ENCODE measurements at places on chromosomes 7 and 10.

- no peak for DNase-seq
Observed at GRCh38 chr10:63583397-63583796, 62.2 kb downstream of the REEP3 start.

DNA sequence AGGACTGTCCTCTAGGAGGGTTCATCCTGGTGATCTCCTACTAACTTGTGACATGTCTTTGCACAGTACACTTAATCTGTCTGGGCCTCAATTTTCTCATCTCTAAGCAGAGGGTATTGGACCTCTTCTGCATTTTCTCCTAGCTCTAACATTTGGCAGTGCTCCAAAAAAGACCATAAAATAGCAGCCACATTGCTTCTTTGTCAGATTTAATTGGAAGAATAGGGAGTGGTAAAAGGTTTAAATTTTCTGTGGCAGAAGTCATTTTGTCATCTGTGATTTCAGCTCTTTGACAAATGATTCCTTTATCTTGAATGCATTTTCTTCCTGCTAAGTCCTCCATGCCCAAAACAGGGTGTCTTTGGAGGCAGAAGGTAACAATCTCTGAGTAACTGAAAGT, 289.9 kb upstream of the LRGUK start:
- no peak for DNase-seq

GRCh38 chr10:529468-530230, 159.8 kb downstream of the DIP2C start:
- DNase-seq, result no peak

- DNase-seq, result no peak
Observed at GRCh38 chr10:63107943-63108437, 25.1 kb upstream of the NRBF2 start.

DNA sequence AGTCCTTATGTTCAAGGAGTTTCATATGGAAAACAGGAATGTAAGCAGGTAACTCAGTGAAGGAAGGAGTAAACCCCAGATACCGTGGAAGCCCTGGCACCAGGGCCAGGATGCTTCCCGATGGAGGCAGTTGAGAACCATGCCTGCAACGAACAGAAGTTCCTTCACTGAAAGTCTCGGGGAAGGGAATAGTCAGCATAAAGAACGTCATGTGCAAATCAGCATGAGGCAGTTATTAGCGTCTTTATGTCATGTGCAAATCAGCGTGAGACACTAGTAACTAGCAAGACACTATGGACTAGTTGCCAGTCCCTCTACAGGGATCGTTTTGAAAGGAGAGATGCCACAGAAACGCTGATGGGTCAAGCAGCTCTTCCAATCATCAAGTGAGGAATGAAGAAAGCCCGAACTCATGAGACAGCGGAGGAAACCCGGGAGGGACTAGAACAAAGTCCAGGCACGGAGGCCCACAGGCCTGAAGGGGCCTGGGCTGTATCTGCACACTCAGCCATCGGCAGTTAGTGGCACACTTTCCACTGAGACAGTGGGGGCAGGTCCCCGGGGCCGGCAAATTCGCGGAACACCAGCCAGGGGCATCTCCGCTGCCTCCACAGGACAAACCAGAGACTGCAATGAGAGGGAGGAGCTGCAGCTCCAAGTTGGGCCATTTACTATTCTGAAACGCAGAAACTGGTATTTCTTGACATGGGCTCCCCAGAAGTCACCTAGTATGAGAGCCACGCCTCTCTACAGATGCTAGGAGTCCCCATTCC, 109.6 kb downstream of the SFMBT2 start:
- DNase-seq, result no peak

GRCh38 chr7:96026611-96027010, 254.3 kb downstream of the DYNC1I1 start:
- DNase-seq, result no peak

GRCh38 chr10:131165092-131165491, 146.4 kb downstream of the TCERG1L start:
- no peak for DNase-seq

Measured in stimulated activated CD4-positive, alpha-beta T cell treated with anti-CD3 and anti-CD28 coated beads, Interleukin-4, amount 100 ng/mL, for 24 hours (primary cell).